ENCODE measurements at places on chromosomes 12 and 14.

- no peak for DNase-seq
These were observed 65.0 kb downstream of the HECTD1 start for GRCh38 chr14:31142455-31143087.

DNA sequence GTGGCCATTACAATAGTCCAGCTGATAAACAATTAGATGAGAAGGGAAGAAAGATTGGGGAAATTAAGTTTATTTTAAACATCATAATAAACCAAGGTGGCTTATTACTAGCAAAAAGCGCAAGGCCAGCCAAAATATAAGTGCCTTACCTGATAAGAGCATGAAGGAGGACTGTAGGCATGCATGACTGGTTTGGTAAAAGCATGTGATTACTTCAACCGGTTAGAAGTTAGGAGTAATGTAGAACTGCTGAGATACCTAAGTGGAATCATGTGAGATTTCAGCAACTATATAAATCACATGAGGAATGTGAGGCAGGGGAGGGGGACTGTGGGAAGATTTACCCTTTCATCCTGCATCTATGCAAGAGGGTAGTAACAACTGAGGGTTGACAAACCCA lies 59.7 kb upstream of the CCDC196 start:
- DNase-seq, result no peak

GRCh38 chr12:93237235-93237915 lies 140.3 kb upstream of the NUDT4 start:
- DNase-seq, result no peak

- DNase-seq, result no peak
These were observed 340.7 kb upstream of the DDHD1 start for GRCh38 chr14:53493860-53494259.

DNA sequence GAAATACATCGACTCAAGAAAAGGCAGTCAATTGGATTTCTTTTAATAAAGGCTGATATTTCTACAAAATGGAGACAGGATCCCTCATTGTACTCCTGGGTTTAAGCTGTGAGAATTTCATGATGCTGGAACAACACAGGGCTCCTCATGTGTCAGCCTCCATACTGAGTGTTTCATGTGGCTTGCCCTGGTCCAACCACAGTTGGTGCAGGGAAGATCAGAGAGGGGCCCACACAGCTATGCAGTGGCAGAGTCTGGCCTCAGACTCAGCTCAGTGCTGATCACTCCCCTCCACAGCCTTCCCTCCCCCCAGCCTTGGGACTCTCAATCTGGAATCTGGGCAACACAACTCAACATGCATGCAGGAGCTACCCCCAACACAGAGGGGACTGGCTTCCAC lies 122.5 kb upstream of the OVCH1 start:
- DNase-seq, result no peak

DNA sequence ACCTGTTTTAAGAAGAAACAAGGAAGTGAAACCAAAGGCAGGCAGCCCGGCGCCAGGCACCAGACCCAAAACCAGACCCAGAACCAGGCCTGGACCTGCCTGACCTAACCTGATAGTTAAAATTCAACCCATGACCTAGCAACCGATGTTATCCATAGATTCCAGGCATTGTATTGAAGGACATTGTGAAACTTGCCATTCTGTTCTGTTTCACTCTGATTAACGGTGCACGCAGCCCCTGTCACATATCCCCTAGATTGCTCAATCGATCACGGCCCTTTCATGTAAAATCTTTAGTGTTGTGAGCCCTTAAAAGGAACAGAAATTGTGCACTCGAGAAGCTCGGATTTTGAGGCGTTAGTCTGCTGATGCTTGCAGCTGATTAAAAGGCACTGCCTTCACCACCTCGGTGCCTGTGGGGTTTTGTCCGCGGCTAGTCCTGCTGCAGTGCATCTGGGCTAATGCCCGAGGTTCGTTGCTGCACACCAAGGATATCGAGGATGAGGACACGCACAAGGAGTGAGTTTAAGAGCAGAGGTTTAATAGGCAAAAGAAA lies 262.5 kb upstream of the TMEM132C start:
- no peak for DNase-seq

GRCh38 chr12:18581232-18581962 lies 156.4 kb downstream of the PLCZ1 start:
- DNase-seq, result peak; percentile 17

DNA sequence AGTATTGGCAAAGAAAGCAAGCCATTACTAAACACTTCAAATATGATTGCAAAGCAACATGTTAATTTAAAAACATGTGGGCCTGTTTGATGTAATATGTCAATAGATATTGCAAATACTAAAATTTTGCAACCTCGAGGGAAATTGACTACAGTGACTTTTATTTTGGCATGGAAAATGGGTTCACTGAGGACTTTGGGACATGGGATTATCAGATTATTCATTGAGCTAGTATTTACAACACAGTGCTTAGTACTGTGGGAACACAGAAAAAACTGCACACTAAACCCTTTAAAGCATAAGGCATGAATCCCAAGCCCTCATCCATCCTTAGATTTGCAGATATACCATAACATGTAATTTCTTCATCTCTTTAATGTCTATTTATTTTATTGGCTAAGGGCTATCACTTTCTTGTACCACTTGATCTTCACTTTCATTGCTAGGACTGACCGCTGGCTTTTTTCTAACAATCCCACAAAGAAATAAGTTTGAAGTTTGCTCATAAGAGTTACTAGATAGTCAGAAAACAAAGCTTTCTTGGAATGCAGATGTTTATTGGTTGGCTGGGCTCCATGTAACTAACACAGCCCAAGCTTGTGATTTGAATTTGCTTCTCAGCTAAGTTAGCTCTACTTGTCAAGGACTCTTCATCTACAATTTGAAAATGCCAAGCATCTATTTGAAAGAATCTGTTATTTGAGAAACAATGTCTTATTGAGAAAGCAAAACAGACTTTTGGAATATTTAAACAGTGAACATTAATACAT lies 48.7 kb downstream of the PPFIBP1 start:
- DNase-seq, result no peak

- no peak for DNase-seq
These were observed 3.2 kb upstream of the SYNE3 start for GRCh38 chr14:95519699-95520098.

GRCh38 chr12:28857369-28857768 lies 291.7 kb upstream of the FAR2 start:
- no peak for DNase-seq

GRCh38 chr14:93039649-93040315 lies 75.9 kb downstream of the ITPK1 start:
- DNase-seq, result no peak

GRCh38 chr12:99984271-99985128 lies at the start of gene ANKS1B:
Gene ANKS1B (minus strand): TSS chr12:99984936. CDS start chr12:99984237, 699 bp downstream.
- DNase-seq, result no peak

DNA sequence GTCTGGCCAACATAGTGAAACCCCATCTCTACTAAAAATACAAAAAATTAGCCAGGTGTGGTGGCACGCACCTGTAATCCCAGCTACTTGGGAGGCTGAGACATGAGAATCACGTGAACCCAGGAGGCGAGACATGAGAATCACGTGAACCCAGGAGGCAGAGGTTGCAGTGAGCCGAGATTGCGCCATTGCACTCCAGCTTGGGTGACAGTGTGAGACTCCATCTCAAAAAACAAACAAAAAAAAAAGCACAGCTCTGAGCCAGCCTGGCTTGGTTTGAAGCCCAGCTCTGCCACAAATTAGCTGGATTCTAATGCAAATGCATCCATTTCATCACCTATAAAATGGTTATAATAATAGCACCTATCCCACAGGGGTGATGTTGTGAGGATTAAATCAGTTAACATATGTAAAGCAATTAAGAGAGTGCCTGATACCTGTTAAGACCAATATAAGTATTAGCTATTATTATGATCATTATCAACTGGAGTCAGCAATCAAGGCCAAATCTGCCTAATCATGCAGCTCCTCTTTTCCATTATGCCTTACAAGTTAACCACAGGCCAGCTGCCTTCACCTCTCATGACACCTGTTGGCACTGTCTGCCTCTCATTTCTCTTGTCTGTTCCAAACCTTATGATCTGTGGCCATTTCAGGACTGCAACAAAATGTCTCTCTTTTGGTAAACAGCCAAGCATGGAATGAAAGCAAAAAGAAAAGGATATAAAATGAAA lies 2.1 kb downstream of the GNPTAB start:
- no peak for DNase-seq

DNA sequence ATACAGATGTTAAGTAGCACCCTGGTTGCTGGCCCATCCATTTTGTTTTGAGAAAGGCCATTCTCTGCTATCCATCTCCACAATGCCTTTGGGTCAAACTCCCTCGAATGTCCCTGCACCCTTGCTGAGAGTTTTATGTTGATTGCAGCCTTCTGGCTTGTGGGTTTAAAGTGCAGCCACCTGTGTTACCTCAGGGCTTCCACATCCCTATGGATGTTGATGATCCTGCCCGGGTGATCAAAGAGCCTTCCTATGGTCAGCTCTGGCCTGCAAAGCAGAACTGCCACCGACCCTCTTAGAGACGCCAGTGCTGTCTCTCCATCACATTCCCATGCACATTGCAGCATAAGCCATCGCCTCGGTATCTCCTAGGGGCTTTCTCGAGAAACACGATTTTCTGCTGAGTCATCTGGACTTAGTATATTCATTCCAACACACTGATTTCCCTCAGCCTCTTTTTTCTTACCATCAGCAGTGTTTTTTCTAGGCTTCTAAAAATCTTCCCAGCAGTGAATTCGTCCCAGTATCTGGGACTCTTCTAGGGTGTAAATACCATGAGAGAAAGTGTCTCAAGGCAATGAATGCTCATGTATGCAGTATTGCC lies 585.7 kb upstream of the TMEM132C start:
- DNase-seq, result no peak

- DNase-seq, result no peak
These were observed 840 bp downstream of the PNP start for GRCh38 chr14:20469890-20470602.

- DNase-seq, result no peak
These were observed 172.7 kb downstream of the PTPN11 start for GRCh38 chr12:112591488-112591887.

- no peak for DNase-seq
These were observed 226.9 kb downstream of the EPS8 start for GRCh38 chr12:15562263-15562662.

- no peak for DNase-seq
These were observed 117.5 kb upstream of the SFSWAP start for GRCh38 chr12:131593406-131593805.

DNA sequence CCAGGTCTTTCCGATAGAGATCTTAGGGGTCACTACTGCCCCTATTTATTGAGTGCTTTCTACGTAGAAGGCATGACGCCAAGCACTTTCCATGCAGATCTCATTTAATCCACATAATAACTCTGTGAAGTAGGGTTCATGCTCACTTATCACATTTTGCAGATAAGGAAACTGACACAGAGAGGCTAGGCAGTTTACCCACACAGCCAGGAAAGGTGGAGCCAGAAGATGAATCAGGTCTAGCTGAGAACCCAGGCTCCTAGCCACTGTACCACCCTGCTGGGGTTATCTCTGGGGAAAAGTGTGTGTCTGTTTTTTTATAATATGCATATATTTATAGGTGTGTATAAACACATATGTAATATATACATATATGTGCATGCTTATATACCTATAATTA lies 83.6 kb downstream of the KSR2 start:
- DNase-seq, result no peak

DNA sequence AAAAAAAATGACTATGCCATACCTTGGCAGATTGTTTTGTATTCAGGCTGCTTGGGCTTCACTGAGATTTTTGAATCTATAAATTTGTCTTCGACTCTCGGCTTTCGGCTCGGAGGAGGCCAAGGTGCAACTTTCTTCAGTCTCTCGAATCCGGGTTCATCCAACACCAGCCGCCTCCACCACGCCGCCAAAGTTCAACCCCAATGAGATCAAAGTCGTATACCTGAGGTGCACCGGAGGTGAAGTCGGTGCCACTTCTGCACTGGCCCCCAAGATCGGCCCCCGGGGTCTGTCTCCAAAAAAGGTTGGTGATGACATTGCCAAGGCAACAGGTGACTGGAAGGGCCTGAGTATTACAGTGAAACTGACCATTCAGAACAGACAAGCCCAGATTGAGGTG lies 12.4 kb upstream of the SPPL3 start:
- DNase-seq, result no peak

DNA sequence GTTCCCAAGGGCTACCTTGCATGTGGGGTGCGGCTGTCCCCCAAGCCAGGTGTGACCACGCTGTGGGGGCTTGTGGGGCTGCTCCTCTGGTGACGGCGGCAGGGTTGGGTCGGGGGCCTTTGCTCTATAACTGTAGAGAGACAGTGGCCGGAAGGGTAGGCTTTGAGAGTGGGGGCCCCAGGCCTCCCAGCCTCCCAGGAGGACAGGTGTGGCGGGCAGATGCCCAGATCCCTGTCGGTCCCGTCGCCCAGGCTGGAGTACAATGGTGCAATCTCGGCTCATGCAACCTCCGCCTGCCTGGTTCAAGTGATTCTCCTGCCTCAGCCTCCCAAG lies 2.7 kb upstream of the GPR132 start:
- no peak for DNase-seq

DNA sequence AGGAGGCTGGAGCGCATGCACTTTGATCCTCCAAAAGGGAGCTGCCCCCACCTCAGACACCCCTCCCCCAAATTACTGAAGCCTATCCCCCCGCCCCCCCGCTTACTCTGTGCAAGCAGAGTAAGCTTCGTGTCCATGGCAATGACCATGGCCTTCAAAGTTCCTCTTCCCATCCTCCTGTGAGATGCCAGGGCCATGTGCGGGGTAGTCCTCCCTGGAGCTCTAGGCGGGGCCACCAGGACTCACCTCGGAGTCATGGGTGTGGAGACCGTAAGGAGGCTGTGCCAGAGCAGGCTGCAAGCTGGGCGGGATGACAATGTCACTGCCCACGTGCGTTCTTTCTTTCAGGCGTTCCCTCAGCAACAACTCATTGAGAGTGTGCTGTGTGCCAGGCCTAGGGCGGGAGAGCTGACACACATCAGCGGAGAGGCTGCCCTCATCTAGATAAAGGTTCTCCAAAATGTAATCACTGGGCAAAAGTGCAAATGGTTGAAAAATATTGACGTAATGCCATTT lies 66.8 kb downstream of the C14orf132 start:
- no peak for DNase-seq

GRCh38 chr14:22748206-22748605 lies 18.3 kb upstream of the OXA1L start:
- DNase-seq, result no peak

- no peak for DNase-seq
These were observed 11.1 kb downstream of the ARF3 start for GRCh38 chr12:48946205-48946604.

DNA sequence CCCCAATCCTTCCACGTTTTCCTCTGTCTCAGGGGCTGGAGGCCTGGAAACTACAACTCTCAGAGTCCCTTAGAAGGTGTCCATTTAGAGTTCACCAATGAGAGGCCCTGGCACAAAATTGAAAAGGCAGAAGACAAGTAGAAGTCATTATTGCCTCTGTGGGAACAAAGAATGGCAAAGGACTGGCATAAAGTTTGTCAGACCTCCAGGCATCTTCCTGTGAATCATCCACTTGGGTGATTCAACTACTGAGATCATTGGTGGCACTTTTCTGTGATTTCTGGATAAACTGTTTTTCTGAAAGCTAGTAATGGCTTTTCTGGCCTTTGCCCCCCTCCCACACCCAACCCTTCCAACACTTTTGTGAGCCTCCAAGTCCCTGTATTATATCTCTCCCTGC lies 42.6 kb upstream of the C12orf42 start:
- DNase-seq, result no peak

GRCh38 chr12:4118017-4118510 lies 155.5 kb upstream of the CCND2 start:
- DNase-seq, result no peak

- DNase-seq, result no peak
These were observed 16.9 kb downstream of the PLEKHG7 start for GRCh38 chr12:92719674-92720073.

- DNase-seq, result no peak
These were observed 35.8 kb downstream of the SPATA7 start for GRCh38 chr14:88421286-88421685.

All from AG04449 (cell line).